ENCODE measurements at places on chromosomes 11 and 22.

DNA sequence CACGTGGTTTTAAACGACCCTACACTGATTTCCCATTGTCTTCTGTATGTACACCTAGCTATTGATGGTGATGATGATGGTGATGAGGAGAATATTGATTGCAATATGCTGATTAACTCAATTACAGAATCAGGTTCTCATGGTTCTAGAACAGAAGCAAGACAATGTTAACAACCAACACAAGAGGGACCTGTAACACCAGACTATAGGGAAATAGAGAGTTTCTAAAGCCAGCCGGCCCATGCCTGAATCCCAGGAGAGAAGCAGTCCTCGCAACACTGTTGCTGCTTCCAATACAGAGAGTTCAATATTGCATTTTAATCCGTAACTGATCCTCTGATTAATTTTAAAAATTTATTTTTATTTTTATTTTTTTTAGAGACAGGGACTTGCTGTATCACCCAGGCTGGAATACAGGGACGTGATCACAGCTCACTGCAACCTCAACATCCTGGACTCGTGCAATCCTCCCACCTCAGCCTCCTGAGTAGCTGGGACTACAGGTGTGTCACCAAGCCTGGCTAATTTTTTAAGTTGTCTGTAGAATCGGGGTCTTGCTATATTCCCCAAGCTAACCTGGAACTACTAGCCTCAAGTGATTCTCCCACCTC, 22.2 kb upstream of the UBASH3B start:
- peak; percentile 4 for DNase-seq

DNA sequence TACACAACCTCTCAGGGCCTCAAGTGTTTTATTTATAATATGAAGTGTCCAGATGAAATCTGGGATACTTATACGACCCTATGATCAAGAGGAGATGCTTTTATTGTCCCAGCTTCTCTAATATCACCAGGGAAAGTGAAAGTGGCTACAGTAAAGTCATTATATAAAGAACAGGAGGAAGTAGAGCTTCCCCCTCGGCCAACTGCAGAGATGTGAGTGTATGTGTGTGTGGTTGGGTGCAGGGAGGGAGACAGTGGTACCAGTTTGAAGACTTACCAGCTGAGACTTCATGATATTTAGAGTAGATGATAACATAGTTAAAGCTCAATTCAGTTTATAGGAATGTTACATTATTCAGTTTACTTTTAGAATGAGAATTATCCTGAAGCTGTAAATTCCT, 373.6 kb upstream of the DDI1 start:
- DNase-seq: no peak

GRCh38 chr11:67079065-67079705, 22.5 kb downstream of the RHOD start:
- no peak for DNase-seq

GRCh38 chr11:33292311-33292710, 35.1 kb downstream of the HIPK3 start:
- DNase-seq: no peak

DNA sequence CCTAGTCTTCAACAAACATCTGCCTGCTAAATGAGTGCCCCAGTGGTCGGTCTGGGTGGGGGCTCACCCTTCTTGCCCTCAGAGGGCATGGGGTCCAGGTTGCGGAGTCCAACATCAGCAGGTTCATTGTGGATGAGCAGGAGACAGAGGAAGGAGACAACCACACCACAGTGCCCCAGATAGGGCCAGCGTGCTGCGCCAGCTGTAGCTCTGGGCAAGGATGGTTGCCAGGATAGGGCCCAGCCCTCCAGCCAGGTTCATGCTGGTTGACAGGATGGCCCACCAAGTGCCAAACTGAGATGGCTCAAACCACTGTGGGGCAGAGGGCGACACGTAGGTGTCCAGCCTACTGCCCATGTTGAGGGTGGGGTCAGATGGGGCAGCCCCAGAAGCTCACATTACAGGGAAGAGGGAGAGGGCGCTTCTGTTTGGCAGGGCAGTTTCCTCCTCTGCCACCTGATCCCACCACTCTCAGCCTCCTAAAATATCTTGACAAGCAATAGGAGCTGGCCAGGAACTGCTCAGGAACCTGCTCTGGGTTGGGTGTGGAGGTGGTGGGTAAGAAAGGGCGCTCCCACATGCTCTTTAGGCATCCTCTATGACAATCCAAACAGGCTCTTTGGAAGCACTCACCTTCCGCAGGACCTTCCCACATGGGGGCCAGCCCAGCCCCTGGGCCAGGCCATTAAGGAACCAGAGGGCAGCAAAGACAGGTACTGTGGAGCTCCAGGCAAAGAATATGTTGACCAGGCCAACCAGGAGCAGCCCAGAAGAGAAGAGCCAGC, 2.9 kb downstream of the SLC37A4 start:
- no peak for DNase-seq

- no peak for DNase-seq
Measured at GRCh38 chr11:59218319-59218718, 5.6 kb upstream of the MPEG1 start.

- peak; percentile 30 for DNase-seq
Measured at GRCh38 chr11:114832532-114833125, 154.3 kb downstream of the NXPE2 start.

- DNase-seq: no peak
Measured at GRCh38 chr11:82631722-82632630, 101.7 kb downstream of the FAM181B start.

DNA sequence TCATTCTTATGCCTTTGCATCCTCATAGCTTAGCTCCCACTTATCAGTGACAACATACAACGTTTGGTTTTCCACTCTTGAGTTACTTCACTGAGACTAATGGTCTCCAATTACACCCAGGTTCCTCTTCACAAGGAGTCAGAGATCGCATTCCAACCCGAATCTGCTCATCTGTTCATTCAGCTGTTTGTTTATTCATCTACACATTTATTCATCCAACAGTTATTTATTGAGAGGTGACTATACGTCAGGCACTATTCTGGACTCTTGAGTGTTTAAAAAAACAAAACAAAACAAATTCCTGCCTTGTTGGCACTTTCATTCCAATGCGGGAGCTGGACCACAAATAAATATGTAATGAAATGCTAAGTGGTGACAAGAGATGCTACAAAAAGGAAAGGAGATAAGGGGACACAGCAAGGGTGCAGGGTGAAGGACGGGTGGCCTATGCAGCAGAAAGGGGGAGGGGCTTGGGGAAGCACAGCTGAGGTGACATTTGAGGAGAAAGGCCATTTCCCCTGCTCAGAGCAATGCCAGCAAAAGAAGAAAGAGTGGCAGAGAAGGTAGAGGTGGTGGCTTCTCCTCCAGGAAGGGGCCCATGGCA, 393.8 kb upstream of the SYN3 start:
- DNase-seq: peak; percentile 9

- no peak for DNase-seq
Measured at GRCh38 chr22:48584170-48584569, 1243.5 kb downstream of the BRD1 start.

DNA sequence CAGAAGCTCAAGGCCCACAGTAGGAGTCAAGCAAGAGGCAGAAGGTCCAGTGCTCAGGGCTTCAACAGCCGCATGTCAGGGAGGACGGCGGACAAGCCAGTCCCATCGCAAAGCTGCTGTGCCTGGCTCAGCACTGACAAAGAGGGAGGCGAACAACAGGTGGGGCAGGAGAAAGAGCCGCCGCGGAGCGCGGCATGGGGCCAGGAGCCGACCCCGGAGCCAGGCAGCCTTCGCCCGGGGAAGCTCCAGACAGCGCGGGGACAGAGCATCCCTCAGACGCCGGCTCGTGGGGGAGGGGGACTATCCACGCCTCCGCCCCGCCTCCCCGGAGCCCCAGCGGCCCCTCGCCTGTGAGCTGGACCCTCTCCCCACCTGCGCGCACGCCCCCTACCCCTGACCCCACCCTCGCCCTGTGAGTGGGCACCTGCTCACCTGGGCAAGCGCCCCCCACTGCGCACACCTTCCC, 369 bp downstream of the DHCR7 start:
- DNase-seq: no peak

- no peak for DNase-seq
Measured at GRCh38 chr11:19574916-19575315, 137.7 kb upstream of the NAV2 start.

DNA sequence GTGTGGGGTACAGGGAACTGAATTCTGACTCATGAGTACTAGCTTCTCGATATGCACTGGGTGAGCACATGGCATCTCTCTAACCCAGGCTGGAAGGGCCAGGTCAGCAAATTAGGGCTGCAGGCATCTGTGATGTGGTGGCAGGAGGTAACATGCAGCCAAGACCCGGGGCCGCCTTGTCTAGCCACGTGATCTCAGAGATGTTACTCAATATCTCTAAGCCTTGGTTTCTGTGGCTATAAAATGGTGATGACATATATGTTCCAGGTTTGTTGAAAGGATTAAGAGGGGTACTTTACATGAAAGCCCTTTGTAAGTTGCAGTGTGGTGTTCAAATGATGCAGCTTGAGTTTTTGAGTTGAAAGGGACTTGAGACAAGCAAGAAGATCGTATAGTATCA, 3.2 kb downstream of the ST14 start:
- no peak for DNase-seq

- DNase-seq: no peak
Measured at GRCh38 chr11:104841973-104842525, 56.2 kb downstream of the CASP12 start.

GRCh38 chr11:77967753-77968152, 26.7 kb downstream of the INTS4 start:
- no peak for DNase-seq

GRCh38 chr11:70539360-70540095, 141.2 kb downstream of the CTTN start:
- DNase-seq: no peak

DNA sequence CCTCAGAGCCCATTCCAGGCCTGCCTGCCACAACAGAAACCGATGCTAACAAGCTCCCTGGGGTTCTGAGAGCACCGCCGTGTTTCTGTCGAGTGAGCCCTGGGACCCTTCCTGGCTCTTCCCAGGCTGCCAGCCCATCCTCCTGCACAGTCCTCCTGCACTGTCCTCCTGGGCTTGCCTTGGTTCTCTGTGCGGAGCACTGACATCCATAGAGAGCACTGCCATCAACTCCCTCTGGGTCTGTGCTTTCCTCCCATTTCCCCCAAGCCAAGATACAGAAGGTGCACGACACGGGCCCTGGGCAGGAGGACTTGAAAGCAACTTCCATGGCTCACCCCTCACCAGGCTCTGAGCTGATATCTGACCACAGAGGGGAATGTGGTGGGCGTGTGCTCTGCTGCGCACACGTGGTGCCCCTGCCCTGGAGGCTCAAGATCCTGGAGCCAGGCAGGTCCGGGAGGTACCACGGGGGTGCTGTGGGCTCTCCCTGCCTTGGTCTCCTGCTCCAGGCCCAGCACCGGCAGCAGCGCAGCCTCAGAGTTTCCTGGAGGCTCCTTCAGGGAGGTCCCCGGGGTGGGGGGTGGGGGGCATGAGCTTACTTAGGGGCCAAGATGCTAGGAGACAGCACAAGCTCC, 304.2 kb downstream of the BRD1 start:
- DNase-seq: no peak

GRCh38 chr11:64263947-64264317, 12.6 kb downstream of the PLCB3 start:
- DNase-seq: no peak

DNA sequence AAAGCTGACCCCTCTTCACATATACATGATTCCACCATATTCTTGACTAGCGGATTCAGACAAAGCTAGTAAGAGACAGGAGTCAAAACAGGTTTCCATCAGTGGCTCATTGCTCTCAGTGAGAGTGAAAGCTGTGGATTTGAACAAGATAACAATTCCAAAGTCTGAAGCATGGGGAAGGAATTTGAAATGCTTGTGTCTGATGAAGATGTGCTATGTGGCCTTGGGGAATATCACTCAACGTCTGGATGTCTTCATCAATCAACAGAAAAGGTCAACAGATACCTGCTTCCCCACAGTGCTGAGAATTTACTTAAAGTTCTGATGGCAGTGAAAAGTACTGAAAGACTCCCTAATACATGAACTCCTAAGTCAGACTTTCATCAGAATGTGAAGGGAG, 46.9 kb upstream of the SESN3 start:
- DNase-seq: no peak

DNA sequence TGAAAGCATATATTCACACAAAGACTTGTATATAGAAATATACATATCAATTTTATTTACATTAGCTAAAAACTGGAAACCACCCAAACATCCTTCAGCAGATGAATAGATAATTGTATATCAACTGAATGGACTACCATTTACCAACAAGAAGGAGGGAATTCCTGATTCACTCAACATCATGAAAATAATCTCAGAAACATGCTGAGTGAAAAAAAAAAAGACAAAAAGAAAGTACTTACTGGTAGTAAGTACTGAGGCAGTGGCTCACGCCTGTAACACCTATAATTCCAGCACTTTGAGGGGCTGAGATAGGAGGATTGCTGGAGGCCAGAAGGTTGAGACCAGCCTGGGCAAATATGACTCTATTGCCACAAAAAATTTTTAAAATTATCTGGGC, 7.4 kb upstream of the IPO7 start:
- DNase-seq: no peak

DNA sequence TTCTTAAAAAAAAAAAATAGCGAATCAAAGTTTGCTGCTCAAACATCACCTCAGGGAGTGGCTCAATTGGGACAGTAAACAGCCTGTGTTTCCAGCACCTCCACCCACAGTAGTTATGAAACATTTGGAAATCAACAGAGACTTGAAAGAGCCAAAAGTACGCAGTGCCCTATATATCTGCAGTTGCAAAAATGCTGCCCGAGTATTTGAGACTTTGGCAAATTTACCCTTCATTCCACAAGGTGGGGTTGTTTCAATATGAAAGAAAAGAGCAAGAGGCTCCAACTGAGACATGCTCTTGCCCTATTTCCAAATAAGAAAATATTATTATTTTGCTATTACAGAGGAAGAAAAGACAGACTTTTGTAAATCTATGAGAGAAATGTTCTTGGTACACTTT, 851.1 kb upstream of the RAG2 start:
- no peak for DNase-seq
